ENCODE measurements at places on chromosomes 1 and 21. TPM values are rescaled to one million over a fixed set of nuclear protein-coding genes. Genes with fewer than 3 reads are reported as not detected.

GRCh38 chr1:72066431-72066830 is 215.9 kb downstream of the NEGR1 start:
- no peak for DNase-seq

GRCh38 chr1:113325022-113325421 is 65.3 kb upstream of the MAGI3 start:
- DNase-seq = no peak

- DNase-seq = no peak
Observed at GRCh38 chr1:63103682-63104081, 218.7 kb upstream of the FOXD3 start.

- no peak for DNase-seq
Observed at GRCh38 chr1:31198150-31198549, 41.5 kb downstream of the NKAIN1 start.

- DNase-seq = no peak
Observed at GRCh38 chr1:76680651-76681050, 186.6 kb upstream of the ST6GALNAC5 start.

RBM8A gene
- total RNA-seq = 91.1 TPM

VSIG8 gene
- total RNA-seq = not detected

LRRN2 gene
- total RNA-seq = 6.6 TPM

BGLAP gene
- total RNA-seq = not detected

LBR gene
- total RNA-seq = 10.5 TPM

NCF2 gene
- total RNA-seq = 10.7 TPM

LCE1B gene
- total RNA-seq = not detected

CELA3A gene
- not detected for total RNA-seq

MAP3K21 gene
- 1.2 TPM for total RNA-seq

KRTAP21-2 gene
- total RNA-seq = not detected

AMY1B gene
- total RNA-seq = not detected
